ENCODE measurements at places on chromosomes 1 and 21.

DNA sequence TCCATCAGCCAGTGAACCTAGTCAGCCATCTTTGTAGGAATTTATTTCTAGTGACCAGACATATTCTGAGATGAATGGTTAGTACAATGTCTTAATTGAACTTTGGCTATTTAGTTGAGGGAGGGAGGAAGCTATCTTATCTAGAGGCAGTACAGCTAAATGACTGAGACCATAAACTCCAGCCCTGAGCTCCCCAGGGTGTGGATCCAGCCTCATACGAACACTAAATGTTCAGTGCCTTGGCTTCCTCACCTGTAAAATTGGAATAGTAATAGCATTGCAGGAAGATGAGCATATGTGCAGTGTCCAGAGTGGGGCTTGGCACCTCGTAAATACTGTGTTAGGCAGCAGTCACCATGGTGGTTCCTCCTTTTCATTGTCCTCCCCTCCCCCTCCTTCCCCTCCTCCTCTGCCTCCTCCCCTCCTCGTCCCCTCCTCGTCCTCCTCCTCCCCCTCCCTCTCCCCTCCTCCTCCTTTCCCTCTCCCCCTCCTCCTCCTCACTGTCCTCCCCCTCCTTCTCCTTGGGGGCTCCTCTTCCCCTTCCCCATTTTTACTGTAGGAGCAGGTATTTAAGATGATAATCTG, 108.2 kb downstream of the GALNT2 start:
- no peak for DNase-seq

GRCh38 chr1:53340660-53341520, 13.0 kb upstream of the LRP8 start:
- DNase-seq: no peak

GRCh38 chr1:67814121-67814772, 19.0 kb downstream of the GNG12 start:
- no peak for DNase-seq

- DNase-seq: no peak
Observed at GRCh38 chr1:99776120-99776519, 9.7 kb upstream of the FRRS1 start.
